ENCODE measurements at places on chromosomes 3 and 15.

- no peak for DNase-seq
Observed at GRCh38 chr3:157107037-157107436, 52.9 kb downstream of the CCNL1 start.

DNA sequence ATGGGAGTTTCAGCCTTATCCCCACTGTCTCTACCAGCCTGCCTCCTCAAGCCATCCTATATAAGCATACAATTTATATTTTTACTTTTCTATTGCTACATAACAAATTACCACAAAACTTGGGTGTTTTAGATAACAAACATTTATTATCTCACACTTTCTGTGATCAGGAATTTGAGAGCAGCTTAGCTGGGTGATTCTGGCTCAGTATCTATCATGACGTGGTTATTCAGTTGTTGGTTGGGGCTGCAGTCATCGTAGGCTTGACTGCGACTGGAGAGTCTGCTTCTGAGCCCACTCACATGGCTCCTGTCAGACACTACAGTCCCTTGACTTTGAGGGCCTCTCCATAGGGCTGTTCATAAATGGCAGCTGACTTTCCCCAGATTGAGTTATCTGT lies 20.7 kb downstream of the PARP15 start:
- DNase-seq, result no peak

DNA sequence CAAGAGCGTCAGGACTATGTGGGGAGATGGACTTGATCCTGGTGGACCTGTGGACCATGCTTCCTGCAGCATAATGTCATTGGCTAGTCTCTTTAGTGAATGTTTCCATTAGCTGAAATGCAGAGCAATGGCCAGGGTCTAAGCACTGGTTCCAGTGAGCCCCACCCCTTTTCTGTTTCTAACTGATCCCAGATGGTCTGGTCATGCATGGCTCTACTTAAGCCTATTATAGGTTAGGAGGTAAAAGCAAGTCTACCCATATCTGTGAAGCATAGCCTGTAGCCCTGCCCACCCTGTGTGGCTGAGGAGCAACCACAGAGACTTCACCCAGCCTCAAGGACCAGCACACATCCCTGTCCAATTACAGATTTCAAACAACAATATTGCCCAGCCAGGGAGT lies 419.2 kb downstream of the ZNF385D start:
- no peak for DNase-seq

GRCh38 chr3:45109771-45110508 lies 36.2 kb downstream of the CDCP1 start:
- DNase-seq, result no peak

DNA sequence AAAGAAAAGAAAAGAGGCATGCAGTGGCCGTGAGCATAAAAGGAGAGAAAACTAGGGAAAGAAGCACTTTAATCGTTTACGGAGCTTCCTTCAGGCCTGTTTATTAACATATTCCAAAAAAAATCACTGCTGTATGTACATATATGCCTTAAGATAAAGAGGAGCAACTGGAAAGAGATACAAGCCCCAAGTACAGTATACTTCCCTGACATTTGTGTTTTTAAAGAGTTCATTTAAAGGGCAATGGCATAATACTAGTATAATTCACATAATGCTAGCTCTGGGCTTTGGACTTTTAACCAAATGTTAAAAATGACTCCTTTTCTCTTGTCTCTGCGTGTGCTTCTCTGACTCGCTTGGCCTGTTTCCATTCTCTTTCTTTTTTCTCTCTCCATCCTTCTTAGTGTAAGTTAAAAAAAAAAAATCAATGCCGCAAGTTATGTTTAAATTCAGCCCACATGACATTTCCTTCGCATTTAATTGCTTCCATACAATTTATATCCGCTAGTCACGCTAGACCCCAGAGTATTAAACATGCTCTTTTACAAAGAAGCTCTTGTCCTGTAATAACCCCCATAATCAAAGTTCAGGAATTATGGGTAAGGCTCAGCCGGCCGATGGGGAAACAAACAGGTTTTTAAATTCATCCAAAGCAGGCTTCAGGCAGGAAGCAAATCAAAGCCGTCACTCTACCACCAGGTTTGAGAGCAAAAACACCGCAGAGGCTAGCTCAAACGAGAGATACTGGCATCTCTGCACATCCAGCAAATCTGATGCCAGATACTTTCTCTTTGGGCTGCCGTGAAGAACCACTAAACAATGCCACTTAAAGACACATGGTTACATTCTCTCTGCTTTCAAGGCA lies 19.4 kb downstream of the WWTR1 start:
- no peak for DNase-seq

- DNase-seq, result no peak
Observed at GRCh38 chr3:135192929-135193328, 397.9 kb downstream of the EPHB1 start.

DNA sequence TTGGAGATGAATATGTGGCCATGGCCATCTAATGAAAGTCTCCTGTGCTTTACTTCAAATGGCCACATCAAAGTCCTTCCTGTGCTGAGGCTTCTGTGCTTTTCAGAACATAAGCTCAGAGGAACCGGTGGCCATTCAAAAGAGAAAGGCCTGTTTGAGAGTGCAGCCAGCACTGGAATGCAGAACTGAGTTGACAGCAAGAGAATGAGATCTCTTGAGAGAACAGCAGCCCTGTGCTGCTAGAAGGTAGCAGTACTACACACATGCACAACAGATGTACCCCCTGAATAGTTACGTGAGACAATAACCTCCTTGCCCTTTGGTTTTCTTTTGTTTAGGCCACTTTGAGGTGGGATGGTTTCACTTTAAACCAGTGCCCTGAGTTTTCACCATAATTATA lies 292.5 kb downstream of the PTPRG start:
- no peak for DNase-seq

GRCh38 chr3:53491276-53491675 lies 3.1 kb upstream of the CACNA1D start:
- no peak for DNase-seq

DNA sequence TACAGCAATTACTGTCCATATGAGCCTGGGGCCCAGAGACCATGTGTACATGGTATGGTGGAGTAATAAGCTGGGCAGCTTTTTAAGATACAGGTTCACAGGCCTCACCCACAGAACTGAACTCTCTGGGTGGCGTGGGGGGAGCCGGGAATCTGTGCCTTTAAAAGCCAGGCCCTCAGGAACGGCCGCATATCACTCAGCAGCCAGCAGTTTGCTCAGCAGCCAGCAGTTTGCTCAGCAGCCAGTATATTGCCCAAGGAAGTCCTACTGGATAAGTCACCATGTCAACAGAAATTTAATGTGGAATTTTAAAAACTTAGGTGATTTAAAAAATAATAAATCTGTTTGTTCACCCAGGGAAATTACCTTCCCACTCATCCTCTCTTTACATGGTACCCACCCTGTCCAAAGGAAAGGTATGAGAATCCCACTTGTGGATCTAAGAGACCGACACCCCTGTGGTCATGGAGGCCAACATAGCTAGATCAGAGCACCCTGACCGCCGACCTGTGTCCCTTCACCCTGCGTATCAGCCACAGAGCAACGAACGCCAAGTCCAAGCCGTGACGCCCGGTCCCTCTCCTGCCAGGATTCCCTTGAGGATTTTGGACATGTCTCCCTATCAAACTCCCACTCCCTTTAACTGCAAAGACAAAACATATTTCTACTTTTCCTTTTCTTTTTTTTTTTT lies 95.7 kb upstream of the CHRM5 start:
- DNase-seq, result no peak

GRCh38 chr3:1026395-1026794 lies 66.4 kb upstream of the CNTN6 start:
- no peak for DNase-seq

GRCh38 chr3:150237490-150237889 lies 170.6 kb upstream of the TSC22D2 start:
- no peak for DNase-seq

DNA sequence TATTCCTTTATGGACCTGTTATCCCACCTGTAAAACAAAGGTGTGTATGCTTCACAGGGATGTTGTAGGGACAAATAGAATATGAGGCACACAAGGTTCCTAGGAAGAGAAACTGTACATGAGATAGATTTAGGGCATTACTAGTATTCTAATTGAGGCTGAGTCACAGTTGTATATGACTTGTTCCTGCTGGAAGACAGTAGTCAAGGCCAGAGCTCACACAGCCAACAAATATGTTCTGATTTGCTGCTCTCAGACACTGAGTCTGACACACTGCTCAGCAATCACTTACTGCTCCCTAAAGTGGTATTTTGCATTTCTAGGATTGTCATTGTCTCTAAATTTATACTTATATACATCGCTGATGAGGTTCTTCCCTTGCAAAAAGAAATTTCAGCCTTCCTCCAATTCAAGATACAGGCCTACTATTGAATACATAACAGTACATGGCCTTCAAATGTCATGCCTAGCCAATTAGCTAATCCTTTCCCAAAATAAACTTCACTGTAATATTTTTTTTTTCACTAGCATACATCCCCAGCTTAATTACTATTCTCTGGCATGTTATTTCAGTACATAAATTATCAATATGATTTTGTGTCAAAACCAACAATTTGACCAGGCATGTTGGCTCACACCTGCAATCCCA lies 69.8 kb downstream of the TIGIT start:
- no peak for DNase-seq

GRCh38 chr3:187188931-187189330 lies 8.4 kb upstream of the RTP1 start:
- no peak for DNase-seq

GRCh38 chr3:67064105-67064504 lies 66.0 kb downstream of the KBTBD8 start:
- DNase-seq, result no peak

- no peak for DNase-seq
Observed at GRCh38 chr3:20865803-20866202, 679.8 kb upstream of the SGO1 start.

DNA sequence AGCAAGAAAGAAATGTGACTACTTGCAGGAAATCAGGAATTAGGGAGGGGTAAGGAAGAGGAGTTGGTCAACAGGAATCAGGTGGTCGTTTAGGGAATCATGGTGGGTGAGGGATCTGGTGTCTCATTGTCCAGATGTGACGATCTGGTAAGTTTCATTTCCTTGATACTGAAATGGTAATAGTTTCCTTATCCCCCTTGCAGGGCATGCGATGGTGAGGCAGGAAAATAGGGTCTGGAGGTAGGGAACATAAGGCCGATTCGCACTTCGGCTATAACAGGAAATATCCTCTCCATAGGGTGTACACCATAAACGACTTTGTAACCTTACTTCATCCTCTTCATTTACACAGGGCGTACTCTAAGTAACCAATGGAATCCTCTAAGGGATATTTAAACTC lies 574 bp upstream of the LRRC34 start:
- no peak for DNase-seq

- DNase-seq, result no peak
Observed at GRCh38 chr15:27260523-27260922, 289.5 kb downstream of the GABRG3 start.

DNA sequence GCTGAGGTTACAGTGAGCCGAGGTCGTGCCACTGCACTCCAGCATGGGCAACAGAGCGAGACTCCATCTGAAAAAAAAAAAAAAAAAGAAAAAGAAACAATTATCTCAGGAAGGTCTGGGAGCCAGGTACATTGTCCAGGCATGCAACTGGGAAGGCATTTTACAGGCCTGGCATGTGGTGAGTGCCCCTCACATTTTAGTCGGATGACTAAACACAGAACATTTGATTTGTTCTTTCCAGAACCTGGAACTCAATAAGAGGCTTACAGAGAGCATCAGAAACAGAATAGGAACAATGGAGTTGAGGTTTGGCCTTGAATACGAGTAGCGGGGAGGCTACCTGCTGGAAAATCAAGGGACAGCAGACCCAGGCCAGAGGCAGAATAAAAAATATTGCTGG lies 33.7 kb upstream of the IGF1R start:
- no peak for DNase-seq

GRCh38 chr3:84039099-84039498 lies 919.7 kb upstream of the CADM2 start:
- no peak for DNase-seq

DNA sequence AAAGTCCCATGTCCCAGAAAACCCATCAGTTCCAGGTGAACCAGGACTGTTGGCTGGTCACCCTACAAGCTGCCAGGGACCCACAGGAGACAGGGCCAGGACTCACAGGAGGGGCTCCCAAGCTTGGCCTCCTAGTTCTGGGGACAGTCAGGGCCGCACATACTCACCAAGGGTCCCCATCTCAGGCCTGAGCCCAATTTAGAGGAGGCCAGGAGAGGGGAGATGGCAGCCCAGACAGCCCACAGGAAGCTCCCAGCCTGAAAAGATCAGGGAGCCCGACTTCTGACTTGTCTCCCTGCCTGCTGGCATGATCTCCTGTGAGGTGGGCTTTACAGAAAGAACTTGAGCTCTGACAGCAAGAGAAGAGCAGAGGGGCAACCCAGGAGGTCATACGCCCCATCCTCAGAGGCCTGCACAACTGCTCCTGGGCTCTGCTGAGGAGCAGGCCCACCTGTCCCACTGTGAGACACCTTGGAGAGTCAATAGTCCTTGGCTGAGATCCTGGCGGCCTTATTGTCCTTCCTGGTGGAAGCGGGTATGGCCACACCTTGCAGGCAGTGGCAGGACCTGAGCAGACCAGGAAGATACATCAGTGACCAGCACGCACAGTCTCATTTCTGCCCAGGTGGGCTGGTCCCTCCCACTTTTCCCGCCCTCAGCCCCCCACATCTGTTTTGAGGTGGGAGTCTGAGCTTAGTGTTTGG lies 2.5 kb upstream of the ISLR start:
- no peak for DNase-seq

DNA sequence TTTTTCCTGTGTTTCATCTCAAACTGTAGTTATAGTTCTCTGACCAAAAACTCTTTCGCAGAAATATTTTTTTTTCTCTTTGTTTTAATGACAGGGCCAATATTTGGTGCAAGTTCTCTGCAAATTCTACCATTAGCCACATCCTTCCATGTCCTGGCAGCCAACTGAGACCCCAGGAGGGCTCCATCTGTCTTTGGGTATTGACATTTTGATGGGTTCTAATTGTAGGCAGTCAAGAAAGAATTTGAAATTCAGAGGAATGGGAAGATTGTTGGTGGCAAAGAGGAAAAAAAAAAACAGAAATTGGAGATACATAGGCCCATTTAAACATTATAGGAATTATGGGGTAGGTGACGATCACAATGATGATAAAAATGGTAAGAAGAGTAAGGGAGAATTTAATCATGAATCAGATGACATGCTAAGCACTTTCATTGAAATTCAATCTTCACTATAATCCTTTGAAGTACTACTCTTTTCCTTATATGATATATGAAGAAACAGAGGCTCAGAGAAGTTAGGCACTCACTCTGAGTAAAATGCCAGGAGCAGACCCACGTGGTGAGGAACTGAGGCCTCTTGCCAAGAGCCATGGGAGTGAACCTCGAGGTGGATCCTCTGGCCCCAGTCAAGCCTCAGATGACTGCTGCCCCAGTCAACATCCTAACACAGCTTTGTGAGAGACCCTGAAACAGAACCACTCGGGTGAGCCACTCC lies 151.4 kb downstream of the PDZRN3 start:
- no peak for DNase-seq
